ENCODE measurements at places on chromosomes 7 and 10.

DNA sequence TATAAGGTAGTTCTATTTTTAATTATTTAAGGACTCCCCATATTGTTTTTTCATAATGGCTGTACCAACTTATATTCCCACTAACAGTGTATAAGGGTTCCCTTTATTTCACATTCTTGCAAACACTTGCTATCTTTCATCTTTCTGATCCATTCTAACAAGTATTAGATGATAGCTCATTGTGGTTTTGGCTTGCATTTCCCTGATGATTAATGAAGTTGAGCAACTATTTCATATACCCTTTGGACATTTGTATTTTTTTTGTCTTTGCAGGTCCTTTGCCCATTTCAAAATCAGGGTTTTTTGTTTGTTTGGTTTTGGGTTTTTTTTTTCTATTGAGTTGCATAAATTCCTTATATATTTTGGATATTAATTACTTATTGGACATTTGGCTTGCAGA, 107.2 kb downstream of the EPC1 start:
- no peak for DNase-seq

- DNase-seq: no peak
Observed at GRCh38 chr7:33076737-33077136, 14.2 kb upstream of the NT5C3A start.

DNA sequence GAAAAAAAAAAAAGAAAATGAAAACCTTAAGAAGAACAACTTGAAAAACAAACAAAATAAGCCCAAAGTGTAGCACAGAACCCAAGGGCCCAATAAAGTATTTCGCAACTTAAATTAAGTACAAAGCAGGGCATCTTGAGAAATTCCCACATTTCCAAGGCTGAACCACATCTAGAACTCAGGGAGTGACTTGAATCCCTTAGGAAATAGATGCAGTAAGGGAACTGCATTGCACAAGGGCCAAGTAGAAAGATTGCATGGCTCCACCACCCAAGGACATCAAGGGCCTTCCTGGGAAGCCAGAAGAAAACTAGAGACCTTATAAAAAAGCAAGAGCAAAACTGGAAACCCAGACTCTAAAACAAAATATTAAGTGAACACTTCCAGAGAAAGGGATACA, 352.7 kb downstream of the CXCL12 start:
- DNase-seq: no peak

GRCh38 chr7:151167197-151167961, at the start of gene GBX1:
Gene GBX1, minus strand, starts transcription at chr7:151167694. Its CDS starts 146 bp downstream, at chr7:151167548.
- DNase-seq: no peak

- DNase-seq: no peak
Observed at GRCh38 chr10:92830478-92831389, 17.6 kb upstream of the EXOC6 start.

- no peak for DNase-seq
Observed at GRCh38 chr10:124385627-124386185, 33.0 kb downstream of the OAT start.

GRCh38 chr7:55109404-55110167, 90.8 kb downstream of the EGFR start:
- DNase-seq: no peak

DNA sequence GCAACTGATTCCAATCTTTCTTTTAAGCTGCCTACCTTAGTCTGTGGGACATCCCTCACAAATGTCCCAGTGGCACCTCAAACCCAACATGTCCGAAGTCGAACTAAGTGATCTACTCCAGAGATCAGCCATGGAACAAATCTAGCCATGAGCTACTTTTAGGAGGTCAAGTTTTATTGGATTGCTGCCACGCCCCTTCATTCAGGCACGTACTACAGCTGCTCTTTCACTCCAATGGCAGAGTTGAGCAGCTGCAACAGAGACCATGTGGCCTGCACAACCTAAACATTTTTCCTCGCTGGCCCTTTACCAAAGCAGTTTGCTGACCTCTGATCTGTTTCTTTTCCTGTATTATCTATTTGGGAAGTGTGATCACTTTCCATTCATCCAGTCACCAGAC, 192.4 kb upstream of the CDCA7L start:
- no peak for DNase-seq

DNA sequence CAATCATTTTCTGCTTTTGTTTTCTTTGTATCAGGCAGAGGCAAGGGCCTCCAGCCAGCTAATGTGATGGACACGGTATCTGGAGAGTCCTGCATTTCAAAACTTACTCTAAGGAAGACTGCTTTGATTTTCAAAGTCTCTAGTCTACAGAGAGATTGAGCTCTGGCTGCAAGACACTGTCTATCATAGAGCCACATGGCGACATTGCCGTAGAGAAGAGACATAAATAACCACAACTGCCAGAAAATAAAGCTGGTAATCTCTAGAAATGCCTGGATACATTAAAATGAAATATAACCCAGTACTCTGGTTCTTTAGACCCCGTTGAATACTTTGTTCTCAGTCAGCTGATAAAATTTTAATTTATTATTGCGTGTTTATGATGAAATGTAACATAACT, 90.8 kb downstream of the OTUD1 start:
- no peak for DNase-seq

DNA sequence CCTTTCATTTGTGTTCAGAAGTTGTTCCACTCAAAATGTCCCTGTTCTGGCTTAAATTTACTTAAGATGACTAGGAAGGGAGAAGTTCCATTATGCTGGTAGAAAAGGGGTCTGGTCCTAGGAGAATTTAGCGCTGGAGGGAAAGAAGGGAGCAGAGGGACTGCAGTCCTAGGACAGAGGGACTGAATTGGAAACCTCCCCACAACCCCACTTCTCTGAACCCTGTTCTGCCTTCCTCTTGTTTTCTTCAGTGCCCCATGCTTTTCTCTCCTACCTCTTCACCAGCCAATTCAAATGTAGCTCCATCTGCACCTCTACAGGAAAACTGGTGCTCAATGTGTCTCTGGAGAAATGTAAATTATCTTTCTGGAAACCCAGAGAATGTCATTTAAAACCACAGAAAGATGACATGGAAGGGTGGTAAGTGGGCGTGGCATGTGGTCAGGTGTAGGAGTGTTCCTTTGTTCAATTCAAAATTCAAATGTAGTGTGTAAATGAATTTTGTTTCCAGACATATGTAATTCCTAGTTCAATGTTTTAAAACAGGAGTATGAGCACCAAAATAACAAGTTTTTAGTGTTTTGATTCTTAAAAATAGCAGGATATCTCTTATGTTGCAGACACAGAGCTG, 24.0 kb upstream of the RHOBTB1 start:
- DNase-seq: peak; percentile 47

- DNase-seq: no peak
Observed at GRCh38 chr7:100899432-100899831, 3.7 kb upstream of the ACHE start.

- no peak for DNase-seq
Observed at GRCh38 chr7:77954773-77955555, 156.4 kb downstream of the PHTF2 start.

DNA sequence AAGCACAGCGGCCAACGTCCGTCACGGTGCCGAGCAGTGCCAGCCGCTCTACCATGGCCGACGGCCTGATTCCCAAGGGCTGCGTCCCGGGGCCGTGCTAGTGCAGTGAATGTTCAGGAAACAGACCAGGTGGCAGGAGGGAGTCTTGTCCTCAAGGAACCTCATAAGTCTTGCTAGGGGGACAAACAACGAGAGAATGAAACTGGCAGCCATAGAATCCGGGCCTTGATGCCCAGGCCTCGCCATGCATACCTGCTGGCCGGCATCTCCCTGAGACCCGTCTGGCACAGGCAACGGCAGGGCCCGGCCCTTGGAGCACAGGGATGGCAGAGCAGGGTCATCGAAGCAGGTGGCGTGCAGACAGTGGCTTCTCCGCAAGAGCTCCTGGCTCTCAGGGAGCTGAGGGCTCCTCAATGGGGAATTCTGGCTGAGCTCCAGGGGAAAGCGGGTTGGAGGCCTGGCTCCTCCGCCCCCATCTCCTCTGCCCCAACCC, 58.8 kb downstream of the DIP2C start:
- DNase-seq: no peak

DNA sequence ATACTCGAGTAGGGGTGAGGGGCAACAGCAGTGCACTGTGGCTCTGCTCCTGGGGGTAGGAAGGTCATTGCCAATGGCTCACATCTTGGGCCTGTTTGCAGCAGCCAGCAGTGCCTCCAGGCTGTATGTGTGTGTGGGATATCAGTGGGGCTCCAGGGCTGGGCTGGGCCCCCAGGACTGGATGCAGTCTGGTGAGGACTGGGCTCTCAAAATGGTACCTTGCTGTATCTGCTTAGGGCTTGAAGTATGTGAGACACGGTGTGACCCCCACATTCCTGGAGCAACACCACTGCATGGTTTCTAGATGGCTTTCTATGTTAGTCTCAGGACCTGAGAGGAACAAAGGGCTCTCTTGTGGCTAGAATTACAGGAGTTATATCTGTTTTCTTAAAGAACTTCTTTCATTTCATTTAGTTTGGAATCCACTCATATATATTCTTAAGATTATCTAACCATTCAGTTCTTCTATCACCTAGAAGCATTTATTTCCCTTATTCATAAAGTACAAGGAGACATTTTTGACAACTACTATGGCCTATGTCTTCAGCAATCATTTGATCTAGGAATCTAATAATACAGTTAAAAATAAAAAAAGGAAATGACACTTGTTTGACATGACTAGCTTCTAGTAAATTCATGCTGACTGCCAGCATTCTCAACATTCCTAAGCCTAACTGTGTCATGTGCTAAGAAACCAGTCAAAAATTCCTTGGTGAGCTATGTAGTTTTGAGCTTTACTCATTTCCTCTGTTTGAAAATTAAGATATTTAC, 443.2 kb upstream of the SEMA3A start:
- DNase-seq: no peak

- DNase-seq: no peak
Observed at GRCh38 chr7:17236171-17236570, 62.3 kb upstream of the AHR start.

GRCh38 chr10:72058989-72059842, 29.1 kb downstream of the SPOCK2 start:
- DNase-seq: no peak

DNA sequence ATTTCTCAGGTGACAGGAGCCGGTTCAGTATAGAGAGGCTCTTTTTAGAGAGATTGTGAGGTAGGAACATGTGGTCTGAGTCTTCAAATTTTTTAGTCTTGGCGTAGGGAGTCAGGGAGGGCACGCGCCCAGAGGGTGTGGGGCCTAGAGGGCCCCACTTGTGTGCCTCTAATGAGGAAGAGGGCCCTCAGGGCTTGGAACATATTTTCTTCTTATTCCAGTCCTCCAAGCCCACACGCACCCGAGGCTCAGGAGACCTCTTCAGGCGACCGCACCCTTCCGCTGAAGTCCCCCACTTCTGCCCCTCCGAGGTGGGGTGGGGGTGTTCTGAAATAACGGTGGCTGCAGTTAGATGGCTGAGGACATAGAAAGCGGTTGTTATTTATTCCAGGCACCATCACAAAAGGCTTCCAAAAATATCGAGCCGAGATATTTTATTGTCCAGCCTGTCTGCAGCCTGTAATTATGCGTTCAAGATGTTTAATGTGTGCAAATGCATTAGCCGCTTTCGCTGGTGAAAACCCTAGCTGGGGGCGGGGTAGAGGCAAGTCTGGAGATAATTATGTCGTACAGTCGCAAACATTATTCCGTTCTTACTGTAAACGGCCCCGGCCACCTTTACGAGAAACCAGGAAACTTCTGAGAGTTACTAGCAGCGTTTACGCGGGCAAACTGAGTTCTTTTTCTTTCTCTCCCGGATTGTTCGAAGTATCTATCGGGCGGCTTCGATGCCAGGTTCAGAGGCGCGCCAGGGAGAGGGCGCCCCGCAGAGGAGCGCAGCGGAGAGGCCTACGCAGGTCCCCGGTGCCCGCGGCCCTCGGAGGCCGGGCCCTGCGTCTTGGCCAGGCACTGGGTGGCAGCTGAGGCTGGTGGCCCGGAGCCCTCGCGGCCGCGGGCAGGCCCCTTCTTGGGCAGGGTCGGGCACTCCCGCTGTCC, 12.9 kb upstream of the HOXA13 start:
- no peak for DNase-seq

- no peak for DNase-seq
Observed at GRCh38 chr10:48944171-48944570, 4.5 kb upstream of the LRRC18 start.

- DNase-seq: no peak
Observed at GRCh38 chr10:61458031-61458430, 4.8 kb upstream of the TMEM26 start.

- DNase-seq: no peak
Observed at GRCh38 chr7:56175771-56176170, 59.6 kb upstream of the NUPR2 start.

DNA sequence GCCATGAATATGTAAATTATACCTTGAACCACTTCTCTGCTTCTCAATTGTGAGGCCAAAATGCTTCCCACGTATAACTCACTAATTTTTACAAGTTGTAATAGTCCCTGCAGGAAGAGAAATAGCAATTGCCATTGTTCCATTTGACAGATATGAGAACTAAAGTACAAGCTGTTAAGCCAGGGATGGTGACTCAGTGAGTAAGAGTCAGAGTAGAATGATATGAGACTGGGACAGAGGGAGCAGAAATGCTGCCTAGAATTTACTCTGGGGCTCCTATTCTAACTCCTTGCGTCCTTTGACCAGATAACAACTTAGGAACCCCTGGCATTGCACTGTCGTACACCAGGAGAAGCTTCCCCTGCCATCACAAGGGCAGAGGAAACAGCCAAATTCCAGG, 45.1 kb upstream of the SEPTIN7 start:
- DNase-seq: no peak
